ENCODE measurements at places on chromosomes 1 and 21.

DNA sequence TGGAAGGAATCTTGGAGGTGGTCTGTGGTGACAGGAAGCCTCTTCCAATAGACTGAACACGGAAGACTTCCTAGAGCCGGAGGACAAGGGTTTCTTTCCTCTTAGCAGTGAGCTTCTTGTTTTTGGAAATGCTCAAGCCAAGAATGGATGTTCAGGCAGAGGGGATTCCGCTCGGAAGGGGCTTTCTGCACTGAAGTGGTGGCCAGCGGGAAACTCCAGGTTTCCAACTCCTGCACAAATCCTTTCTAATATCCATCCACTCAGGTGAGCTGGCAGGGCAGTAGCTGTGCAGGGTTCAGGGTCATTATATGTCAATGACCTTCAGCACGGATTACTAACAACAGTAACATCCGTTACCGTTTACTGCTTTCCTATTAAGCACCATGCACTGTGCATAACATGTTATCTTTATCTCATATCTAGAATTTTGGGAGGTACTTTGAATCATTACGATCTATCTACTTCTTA, 573 bp upstream of the CPT2 start:
- no peak for DNase-seq

DNA sequence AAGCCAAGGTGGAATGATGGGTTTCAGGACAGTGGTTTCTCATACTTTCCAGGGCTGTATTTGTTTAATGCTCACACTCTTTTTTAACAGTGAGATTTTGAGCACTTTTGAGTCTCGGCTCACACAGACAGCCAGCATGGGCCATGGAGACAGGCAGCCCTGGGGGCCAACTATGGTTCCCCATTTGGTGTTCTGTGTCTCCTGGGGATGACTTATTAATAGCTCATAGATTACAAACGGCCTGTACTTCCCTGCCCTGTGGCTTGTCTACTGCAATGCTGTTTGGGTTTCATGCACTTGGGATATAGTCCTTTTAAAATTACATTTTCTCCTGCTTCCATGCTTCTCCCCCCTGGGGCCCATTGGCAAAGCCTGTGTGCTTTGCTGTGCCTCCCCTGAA, 178.3 kb downstream of the KCNJ6 start:
- DNase-seq: no peak

- no peak for DNase-seq
Measured at GRCh38 chr1:113756461-113756860, 2.8 kb downstream of the PHTF1 start.

DNA sequence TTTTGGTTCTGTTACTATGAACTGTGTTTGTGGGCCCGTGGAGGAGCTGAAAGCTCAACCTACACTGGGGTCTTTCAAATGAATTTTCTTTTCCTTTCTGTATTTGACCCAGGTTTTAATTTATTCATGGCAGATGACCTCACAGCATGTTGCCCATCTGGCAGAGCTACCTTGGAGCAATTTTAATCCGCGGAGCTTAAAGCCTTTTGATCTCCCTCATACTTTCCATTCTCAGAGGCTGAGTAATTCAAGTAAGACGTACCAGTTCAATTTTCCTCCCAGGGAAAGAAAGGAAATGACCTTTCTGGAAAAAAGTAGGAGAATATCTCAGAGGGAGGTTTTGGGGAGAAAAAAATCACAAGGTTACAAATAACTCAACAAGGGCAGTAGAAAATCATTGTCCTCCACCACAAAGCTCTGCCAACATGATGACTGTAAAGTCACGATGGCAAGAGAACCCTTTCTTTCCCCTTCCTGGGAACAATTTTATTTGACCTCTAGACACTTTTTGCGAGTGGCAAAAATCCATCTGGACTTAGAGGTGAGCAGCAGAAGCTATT, 21.6 kb upstream of the PCP4 start:
- no peak for DNase-seq

DNA sequence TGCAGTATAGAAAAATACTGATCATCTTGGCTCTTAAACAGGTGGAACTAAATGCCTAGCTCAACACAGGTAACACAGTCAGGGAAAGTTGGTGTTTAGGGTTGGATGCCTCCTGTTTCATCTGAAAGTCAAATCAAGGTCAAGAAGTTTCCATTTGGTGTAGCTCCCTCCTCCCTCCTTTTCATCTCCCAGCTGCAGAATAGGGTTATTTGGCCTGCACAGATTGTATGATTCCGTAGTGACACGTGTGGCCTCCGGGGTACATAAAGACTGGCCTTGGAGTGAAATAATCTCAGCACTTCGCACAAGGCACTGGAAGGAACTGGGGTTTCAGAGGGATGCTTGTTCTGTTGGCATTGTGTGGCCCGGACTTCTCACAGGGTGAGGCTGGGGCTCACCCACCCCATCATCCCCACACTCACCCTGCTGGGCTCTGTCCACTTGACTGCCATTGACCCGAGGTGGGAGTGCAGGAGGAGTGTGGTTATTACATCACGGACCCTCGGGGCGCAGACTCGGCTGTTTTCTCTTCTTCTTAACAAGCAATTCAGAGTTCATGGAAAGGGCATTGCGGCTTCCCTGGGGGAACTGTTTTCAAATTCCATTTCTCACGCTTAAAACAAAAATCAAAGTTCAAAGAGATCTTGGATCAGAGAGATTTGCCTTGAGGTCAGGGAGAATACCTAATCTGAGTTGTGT, 18.4 kb downstream of the IGSF5 start:
- no peak for DNase-seq

- peak; percentile 82 for DNase-seq
Measured at GRCh38 chr1:210232511-210233215, at the start of gene SERTAD4. SERTAD4 (plus strand) TSS chr1:210232796; CDS start chr1:210237961, 5,165 bp downstream.

GRCh38 chr21:29091033-29091432, 17.6 kb upstream of the CCT8 start:
- DNase-seq: no peak
